ENCODE measurements at places on chromosomes 13 and 19.

DNA sequence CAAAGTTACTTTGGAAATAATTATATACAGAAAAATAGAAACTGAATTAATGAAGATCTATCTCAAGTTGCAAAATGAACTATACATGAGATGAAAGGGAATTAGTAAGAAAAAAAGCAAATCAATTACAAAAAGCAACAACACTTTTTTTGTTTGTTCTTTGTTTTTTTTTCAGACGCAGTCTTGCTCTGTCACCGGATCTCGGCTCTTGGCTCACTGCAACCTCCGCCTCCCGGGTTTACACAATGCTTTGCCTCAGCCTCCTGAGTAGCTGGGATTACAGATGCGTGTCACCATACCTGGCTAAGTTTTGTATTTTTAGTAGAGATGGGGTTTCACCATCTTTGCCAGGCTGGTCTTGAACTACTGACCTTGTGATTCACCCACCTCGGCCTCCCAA is 2.2 kb downstream of the ZNF415 start:
- no peak for DNase-seq

GRCh38 chr19:8577741-8578140 is 499 bp upstream of the MYO1F start:
- no peak for DNase-seq

DNA sequence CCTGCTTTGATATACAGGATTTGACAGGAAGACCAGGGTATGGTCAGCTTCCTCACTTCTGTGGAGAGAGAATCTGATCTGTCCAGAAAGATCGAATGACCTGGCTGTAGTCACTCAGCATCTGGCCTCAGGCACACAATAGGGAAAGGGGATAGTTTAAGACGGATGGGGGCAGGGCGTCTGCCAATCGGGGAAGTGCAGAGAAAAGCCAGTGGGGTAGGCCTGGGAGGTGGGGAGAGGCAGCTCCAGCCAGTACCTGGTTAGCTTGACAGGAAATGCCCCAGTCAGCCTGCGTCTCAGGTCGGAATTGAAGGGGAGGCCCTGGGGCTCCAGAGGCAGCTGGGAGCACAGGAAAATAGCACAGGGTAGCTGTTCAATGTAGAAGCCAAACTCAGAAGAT is 12.4 kb downstream of the ZNF444 start:
- no peak for DNase-seq

GRCh38 chr13:107234319-107235073 is 666.6 kb upstream of the ARGLU1 start:
- no peak for DNase-seq

DNA sequence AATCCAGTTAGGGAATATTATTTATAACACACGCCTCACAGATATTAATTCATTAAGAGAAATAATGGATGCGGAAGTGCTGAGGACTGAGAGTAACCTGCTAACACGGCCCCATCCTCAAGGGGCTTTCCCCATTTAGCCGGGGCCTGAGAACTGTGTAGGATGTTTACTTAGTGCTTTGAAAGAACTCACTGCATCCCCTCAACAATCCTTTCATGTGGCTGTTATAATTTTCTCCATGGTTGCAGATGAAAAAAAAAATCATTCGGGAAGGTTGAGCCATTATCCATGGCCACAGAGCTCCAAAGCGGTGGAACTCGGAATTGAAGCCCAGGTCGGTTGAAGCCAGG is 98.2 kb downstream of the ING1 start:
- DNase-seq = no peak

- peak; percentile 41 for DNase-seq
These were observed 736 bp downstream of the GPI start for GRCh38 chr19:34365463-34366401.

All from stimulated activated CD4-positive, alpha-beta T cell treated with anti-CD3 and anti-CD28 coated beads, Interleukin-15, amount 100 ng/mL, for 24 hours (primary cell).